ENCODE measurements at places on chromosomes 13 and 19.

- DNase-seq, result peak; percentile 16
Observed at GRCh38 chr13:102555914-102556553, 40.8 kb upstream of the TPP2 start.

- no peak for DNase-seq
Observed at GRCh38 chr19:38020311-38020710, 113.3 kb downstream of the SIPA1L3 start.

DNA sequence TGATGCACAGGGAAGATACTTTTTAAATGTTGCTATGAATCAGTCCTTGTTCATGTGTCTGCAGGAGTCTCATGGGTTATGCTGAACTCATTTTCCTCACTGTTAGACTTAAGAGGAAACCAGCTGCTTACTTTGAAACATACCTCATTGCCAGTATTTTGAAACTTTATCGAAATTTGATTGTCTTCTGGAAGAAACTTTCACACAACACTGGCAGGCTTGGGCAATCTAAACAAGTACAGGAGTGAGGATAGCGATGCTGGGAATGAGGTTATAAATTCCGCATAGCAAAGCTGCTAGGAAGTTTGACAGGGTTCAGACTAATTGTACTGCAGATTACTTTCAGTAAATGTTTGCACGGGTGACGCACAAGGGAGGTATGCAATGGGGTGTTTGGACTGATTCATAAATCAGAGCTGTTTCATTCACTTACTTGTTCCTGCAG lies 245.7 kb downstream of the DNAJC15 start:
- no peak for DNase-seq

- no peak for DNase-seq
Observed at GRCh38 chr13:113125506-113126264, 3.1 kb downstream of the F10 start.

DNA sequence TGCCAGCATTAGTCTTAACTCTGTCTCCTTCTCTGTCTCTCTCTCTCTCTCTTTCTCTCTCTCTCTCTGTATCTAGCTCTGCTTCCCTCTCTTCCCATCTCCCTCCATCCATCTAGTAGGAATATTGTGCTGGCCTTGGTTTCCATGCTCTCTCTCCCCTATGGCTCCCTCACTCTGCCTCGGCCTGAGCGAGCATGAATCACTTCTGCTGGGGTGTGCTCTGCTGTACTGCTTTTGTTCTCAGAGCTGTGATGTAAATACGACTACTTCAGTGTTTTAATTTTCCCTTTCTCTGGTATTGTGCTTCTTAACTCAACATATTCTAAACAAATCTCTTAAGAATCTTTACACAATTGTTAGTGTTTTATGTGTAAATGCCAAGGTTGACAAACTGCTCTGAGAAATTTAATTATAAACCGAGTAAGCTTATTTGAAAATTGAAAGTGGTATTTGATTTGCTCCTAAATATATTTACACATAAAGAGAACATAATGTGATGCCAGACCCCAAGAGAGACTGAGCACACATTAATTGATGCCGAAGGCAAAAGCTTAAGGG lies 211.5 kb upstream of the KL start:
- DNase-seq, result no peak

GRCh38 chr13:110665491-110666254 lies 40.2 kb downstream of the CARS2 start:
- DNase-seq, result no peak

- no peak for DNase-seq
Observed at GRCh38 chr13:112785483-112785856, 95.6 kb downstream of the ATP11A start.

DNA sequence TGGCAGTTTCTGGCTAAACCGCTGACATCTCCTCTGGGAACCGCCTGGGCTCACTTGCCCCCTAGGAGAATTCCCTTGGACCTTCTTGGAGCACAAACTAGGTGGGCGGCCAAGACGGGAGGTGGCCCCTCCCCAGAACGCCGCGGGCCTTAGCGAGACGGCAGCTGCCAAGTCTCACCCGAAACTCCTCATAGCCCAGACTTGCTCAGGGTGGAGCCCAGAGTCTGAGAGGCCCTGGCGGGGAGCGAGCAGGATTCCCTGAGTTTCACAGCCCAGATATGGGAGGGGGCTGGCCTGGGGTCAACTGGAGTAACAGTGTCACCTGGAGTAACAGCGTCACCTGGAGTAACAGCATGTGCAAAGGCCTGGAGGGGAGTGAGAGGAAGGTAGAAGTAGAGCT lies 10.1 kb downstream of the TINCR start:
- DNase-seq, result no peak

DNA sequence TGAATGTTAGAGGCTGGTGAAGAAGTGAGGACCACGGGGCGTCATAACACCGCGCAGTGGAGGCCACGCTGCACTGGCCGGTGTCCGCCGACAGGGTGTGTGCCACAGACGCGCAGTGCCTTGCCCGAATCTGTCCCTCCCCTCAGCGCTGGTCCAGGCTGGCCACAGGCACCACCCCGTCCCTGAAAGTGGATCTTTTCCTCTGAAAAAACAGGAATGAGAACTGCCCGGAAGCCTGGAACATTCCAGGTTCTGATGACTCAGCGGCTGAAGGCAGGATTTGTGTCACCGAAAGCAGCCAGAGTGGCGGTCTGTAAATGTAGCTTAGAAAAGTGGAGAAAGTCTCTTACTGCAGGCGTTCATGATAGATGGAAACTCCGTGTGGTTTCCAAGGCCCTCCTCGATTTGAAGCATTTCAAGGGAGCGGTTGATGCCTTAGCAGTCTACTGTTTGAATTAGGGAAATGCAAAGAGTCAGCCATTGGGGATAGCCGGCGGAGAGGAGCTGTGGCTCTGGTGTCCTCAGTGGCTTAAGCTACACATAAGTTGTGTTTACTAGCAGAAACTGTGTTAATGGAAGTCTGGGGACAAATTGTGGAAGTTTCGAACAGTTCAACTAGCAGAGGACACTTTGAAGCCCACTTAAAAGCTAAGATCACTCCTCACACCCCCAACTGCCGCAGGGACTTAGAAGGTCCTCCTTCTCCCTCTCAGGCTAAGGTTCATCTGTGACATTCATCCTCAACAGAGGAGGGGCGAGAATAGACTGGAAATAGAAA lies 70.8 kb downstream of the NUFIP1 start:
- peak; percentile 86 for DNase-seq

DNA sequence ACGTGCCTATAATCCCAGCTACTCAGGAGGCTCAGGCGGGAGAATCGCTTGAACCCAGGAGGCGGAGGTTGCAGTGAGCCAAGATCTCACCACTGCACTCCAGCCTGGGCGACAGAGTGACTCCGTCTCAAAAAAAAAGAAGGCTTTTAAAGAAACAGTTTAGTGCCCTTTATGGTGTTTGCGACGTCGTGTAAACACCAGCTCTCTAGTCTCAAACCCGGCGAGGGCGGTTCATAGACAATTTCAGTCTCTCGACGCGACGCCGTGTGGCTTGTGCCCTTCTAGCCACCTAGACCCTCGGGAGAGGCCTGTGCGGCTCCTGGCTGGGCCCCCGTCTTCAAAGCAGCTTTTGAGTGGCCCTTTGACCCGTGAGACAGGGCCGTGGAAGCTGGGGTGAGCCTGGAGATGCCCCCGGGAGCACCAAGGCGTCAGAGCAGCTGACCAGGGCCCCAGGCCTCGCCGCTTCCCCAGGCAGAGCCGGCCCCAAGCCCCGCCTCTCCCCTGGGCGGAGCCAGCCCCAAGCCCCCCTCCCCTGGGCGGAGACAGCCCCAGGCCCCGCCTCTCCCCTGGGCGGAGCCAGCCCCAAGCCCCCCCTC lies 5.0 kb upstream of the MADCAM1 start:
- no peak for DNase-seq

- no peak for DNase-seq
Observed at GRCh38 chr19:46787040-46787330, 1.4 kb downstream of the SLC1A5 start.

DNA sequence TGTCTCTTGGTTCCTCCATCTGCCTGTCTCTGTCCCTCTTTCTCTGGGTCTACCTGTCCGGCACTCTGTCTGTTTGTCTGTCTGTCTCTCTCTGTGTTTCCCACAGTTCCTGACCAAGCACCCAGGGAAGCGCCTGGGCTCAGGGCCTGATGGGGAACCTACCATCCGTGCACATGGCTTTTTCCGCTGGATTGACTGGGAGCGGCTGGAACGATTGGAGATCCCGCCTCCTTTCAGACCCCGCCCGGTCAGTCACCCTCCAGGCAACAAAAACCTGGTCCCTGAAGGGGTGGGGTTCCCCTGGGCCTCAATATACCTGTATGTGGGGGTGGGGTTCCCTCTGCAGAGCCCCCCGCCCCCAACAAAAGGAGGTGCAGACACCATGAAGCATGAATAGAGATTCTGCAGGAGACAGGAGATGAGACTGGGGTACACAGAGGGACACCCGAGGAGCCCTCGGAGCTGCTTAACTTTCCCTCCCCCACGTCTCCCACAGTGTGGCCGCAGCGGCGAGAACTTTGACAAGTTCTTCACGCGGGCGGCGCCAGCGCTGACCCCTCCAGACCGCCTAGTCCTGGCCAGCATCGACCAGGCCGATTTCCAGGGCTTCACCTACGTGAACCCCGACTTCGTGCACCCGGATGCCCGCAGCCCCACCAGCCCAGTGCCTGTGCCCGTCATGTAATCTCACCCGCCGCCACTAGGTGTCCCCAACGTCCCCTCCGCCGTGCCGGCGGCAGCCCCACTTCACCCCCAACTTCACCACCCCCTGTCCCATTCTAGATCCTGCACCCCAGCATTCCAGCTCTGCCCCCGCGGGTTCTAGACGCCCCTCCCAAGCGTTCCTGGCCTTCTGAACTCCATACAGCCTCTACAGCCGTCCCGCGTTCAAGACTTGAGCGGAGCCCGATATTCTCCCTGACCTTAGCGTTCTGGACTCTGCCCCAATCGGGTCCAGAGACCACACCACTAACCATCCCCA lies 2.6 kb upstream of the CACNG7 start:
- DNase-seq, result peak; percentile 42

DNA sequence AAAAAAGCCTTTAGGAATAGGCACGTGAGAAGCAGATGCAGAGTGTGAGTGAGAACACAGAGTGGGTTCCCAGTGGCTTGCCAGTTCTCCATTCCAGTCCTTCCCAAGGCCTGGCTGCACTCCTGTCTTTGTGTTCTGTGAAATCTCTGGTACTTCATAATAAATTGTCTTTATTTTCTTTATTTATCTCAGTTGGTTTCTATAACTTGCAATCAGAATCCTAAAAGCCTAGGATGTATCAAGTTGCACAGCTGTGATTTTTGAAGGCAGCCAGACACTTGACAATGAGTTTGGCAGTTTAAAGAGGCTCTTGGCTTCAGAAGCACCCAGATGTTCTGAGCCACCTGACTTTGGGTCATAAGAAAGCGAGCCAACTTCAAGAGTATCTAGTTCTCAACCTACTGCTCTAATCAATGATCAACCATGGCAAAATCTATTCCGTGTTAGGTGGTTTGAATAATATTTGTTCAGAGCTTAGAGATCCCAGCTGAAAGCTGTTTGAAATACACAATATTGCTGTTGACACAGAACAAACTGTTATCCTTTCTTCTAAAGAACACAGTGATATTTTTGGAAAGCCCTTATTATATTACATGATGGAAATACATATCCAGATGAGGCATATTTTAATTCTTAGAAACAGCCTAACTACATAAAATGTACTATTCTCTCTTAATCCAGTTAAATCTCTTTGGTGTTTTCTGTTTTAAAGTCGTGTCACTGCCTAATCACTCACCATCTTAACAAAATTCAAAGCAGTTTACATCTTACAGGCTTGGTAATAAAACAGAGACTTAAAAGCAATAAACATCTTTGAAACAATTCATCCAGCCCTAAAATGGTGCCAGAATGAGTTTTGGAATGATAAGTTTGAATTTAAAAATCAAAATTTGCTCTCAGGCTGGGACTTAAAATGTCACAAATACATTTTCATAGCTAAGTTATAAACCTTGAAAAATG lies 483.0 kb upstream of the NBEA start:
- DNase-seq, result no peak

DNA sequence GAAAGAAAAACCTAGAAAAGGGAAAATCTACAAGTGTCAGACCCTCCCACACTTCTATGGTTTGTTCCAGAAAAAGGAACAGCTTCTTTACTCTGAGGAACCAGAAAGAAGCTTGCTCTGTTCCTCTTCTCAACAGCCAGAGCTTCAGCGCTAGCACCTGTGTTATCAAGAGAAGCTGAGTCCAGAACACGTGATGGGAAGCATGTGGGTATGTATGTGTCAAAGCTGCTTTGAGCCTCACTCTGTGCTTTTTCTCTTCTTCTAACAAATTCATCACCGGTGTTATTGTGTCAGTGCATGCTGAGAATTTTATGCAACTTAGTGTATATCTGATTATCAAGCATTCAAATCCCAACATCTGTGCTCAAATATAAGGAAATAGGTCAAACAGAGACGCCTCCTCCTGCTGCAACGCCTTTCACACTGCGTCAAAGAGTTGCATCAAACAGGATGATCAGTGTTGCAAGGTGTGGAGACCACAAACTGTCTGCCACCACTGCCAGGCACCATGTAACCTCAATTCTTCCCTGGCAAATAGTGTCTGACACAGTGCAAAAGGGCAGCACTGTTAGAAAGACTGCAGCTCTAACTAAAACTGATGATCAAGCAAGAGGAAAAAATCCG lies 83.9 kb downstream of the LRRC63 start:
- peak; percentile 25 for DNase-seq

DNA sequence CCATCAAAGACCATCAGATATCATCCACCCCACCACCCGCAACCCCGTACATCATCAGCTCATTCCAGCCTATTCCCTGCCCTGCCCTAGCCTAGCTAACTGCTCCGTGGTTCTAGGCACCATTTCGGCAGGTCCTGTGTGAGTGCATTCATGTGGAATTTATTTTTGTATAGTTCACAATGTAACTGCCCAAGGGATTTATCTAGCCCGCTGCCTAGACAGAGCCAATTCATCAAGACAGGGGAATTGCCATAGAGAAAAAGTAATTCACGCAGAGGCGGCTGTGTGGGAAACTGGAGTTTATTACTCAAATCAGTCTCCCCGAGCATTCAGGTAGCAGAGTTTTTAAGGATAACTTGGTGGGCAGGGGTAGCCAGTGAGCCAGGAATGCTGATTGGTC lies 109.2 kb upstream of the UBL3 start:
- DNase-seq, result no peak

DNA sequence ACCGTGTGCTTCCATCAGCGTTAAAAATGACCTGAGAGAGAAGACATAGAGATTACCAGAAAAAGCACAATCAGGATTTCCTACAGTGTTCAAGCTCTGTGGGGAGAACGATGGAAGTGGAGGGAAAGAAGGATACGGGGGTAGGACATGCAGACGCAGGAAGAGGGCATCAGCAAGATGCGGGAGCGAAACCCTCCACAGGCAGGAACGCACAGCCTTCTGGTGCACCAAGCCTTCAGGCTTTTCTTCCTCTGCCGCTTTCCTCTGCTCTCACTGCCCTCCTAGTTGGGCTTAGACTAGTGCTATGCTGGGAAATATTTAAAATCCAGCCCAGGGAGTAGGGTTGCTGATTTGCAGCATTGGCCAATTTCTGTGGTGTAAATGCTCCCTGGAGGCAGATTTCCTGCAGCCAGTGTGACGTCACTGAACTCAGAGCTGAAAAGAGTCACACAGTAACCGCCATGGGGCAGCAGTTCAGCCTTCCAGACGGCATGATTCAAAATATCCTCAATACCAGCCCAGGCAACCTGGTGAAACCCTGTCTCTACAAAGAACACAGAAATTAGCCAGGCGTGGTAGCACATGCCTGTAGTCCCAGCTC lies 205.1 kb upstream of the SOX1 start:
- no peak for DNase-seq

GRCh38 chr13:91046715-91047327 lies 300.7 kb upstream of the MIR17HG start:
- no peak for DNase-seq
